ENCODE measurements at places on chromosomes 12 and 14. TPM values are rescaled to one million over a fixed set of nuclear protein-coding genes. Genes with fewer than 3 reads are reported as not detected.

DNA sequence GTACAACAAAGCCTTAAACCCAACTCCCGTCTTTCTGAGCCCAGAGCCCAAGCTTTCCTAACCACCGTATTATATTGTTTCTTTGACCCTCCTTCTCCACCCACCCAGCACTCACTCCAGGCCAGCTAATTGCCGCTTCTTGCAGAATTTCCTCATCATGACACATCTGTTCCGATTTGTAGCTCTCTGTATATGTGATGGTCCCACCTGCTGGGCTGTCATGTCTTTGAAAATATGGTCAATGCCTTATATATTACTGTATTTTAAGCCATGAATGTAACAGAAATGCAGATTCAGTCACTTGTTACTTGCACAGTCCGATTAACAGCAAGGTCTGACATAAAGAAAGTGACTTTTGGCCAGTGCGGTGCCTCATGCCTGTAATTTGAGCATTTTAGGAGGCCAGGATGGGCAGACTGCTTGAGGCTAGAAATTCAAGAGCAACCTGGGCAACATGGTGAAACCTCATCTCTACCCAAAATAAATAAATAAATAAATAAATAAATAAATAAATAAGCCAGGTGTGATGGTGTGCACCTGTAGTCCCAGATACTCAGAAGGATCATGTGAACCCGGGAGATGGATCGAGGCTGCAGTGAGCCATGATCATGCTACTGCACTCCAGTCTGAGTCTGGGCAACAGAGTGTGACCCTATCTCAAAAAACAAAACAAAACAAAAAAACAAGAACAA, 359.8 kb downstream of the ATP23 start:
- DNase-seq = no peak
- peaks cover 30% of the 10 kb centered on the region for H3K4me1 ChIP-seq
- H3K27ac ChIP-seq = peak overlapping the region; percentile 20
- H3K36me3 ChIP-seq = no peaks in the 10 kb centered on the region
- H3K4me3 ChIP-seq = no peak overlapping the region

GRCh38 chr12:117466677-117467362, 105.4 kb upstream of the NOS1 start:
- H3K27ac ChIP-seq = no peak overlapping the region
- no peak overlapping the region for H3K4me3 ChIP-seq
- H3K36me3 ChIP-seq = no peaks in the 10 kb centered on the region
- H3K4me1 ChIP-seq = no peaks in the 10 kb centered on the region

- peaks cover 3% of the 10 kb centered on the region for H3K4me1 ChIP-seq
- peaks cover 6% of the 10 kb centered on the region for H3K36me3 ChIP-seq
- H3K27me3 ChIP-seq = no peaks in the 10 kb centered on the region
- no peak for DNase-seq
Observed at GRCh38 chr12:101902641-101903040, 25.3 kb downstream of the DRAM1 start.

GRCh38 chr12:75783093-75783877, 248.3 kb downstream of the PHLDA1 start:
- H3K27ac ChIP-seq = peak overlapping the region; percentile 70
- H3K27me3 ChIP-seq = no peaks in the 10 kb centered on the region
- no peak overlapping the region for H3K4me3 ChIP-seq
- DNase-seq = no peak
- peaks cover 53% of the 10 kb centered on the region for H3K4me1 ChIP-seq

DNA sequence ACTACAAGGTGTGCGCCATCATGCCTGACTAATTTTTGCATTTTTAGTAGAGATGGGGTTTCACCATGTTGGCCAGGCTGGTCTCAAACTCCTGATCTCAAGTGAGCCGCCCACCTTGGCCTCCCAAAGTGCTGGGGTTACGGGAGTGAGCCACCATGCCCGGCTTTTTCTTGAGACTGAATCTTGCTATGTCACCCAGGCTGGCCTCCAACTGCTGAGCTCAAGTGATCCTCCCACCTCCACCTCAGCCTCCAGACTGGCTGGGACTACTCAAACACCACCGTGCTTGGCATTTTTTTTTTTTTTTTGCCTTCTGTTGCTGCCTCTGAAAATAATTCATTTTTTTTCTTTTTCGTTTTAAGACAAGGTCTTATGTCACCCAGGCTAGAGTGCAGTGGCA, 8.2 kb upstream of the ESPL1 start:
- H3K36me3 ChIP-seq = no peaks in the 10 kb centered on the region
- H3K4me1 ChIP-seq = no peaks in the 10 kb centered on the region
- H3K4me3 ChIP-seq = no peak overlapping the region

DNA sequence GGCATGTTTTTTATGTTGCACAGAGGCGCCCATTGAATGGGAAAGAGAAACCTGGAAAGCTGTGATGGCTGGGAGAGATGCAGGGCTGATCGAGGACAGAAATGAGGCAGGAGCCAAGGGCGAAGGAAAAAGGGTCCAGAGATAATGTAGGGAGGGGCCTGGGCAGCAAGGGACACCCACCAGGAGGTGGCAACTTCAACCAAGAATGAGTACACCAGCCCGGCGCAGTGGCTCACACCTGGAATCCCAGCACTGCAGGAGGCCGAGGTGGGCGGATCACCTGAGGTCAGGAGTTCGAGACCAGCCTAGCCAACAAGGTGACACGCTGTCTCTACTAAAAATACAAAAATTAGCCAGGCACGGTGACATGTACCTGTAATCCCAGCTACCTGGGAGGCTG, 4.0 kb downstream of the SSH1 start:
- no peak for DNase-seq
- peaks cover 33% of the 10 kb centered on the region for H3K36me3 ChIP-seq
- H3K27ac ChIP-seq = peak overlapping the region; percentile 99
- H3K27me3 ChIP-seq = no peaks in the 10 kb centered on the region
- peaks cover 72% of the 10 kb centered on the region for H3K4me1 ChIP-seq

GRCh38 chr12:128783129-128783574, 40.6 kb downstream of the SLC15A4 start:
- H3K36me3 ChIP-seq = no peaks in the 10 kb centered on the region
- no peak overlapping the region for H3K27ac ChIP-seq
- H3K27me3 ChIP-seq = peaks cover 3% of the 10 kb centered on the region
- H3K4me1 ChIP-seq = no peaks in the 10 kb centered on the region
- DNase-seq = no peak

- no peaks in the 10 kb centered on the region for H3K27me3 ChIP-seq
- H3K4me3 ChIP-seq = no peak overlapping the region
- peaks cover 2% of the 10 kb centered on the region for H3K36me3 ChIP-seq
- H3K27ac ChIP-seq = no peak overlapping the region
- DNase-seq = no peak
Observed at GRCh38 chr12:109433618-109434017, 43.5 kb downstream of the KCTD10 start.

GRCh38 chr12:126093908-126094307, 1028.7 kb downstream of the AACS start:
- H3K4me1 ChIP-seq = no peaks in the 10 kb centered on the region
- no peak for DNase-seq
- no peak overlapping the region for H3K4me3 ChIP-seq
- no peak overlapping the region for H3K27ac ChIP-seq

Gene NEUROD4
- not detected for total RNA-seq

GRCh38 chr14:50038398-50039119, 77.8 kb downstream of the VCPKMT start:
- no peaks in the 10 kb centered on the region for H3K27me3 ChIP-seq
- H3K4me1 ChIP-seq = peaks cover 25% of the 10 kb centered on the region
- no peaks in the 10 kb centered on the region for H3K36me3 ChIP-seq
- H3K4me3 ChIP-seq = no peak overlapping the region

DNA sequence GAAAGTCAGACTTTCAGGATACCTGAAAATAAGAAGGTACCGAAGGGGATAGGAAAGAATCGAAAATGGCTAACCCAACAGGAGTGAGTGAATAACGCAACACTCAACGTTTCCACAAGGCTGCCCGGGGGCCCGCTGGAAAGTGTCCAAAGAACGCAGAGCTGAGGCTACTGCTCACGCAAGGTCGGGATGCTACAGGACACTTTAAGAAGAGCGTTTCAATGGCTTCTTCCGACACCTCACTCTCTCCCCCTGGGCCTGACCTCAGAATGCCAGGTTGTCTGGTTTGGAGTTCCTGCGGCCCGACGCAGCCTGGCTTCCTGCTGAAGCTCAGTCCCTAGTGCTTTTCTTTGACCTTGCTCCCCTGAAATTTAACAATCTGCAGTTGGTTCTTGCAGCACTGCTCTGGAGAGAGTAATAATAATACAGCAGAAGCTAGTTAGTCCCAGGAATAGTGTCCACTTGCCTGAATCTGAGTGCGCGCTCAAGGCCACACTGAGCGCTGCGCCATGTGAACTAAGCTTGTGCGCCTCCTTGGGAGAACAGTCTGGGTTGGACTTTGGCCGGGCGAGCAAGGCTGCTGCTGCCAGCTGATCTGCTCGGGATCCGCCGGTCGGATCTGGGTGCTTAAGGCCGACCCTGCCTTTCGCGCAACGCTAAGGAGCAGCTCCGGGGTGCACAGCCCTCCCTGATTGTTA, 2.0 kb upstream of the ALX1 start:
- no peaks in the 10 kb centered on the region for H3K36me3 ChIP-seq
- H3K27me3 ChIP-seq = peaks cover 49% of the 10 kb centered on the region
- no peak overlapping the region for H3K4me3 ChIP-seq

Gene SRGAP1
- 13.2 TPM for total RNA-seq

DNA sequence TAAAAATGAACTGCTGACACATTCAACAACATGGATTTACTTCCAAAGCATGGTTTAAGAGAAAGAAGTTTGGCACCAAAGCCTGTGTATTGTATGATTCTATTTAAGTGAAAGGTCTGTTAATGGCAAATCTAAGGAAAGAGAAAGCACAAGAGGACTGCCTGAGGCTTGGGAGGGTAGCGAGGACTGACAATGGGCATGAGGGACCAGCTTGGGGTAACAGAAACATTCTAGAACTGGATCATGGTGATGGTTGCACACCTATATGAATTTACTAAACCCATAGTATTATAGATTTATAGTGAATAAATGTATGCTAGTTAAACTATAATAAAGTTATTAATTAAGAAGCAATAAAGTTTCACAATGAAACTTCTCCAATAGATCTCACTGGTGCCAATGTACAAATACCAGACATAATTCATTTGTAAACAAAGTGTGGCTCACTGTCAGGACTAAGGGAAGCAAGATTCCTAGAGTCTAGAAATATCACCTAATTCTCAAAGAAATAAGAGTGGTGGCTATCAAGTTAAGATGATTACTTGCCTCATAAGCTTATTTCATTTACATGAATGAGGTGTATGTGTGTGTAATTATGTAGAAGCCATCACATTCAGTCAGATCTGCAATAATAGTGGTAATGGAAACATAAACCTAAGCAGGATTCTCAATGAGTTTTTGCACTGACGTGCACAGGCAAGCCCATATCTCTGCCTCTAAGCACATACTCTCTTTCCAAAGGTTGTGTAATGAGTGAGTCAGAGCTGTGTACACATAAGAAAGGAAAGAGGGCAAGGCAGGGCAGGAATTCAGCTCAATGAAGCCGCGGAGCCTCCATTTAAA, 353.4 kb downstream of the KCNH5 start:
- H3K27me3 ChIP-seq = peaks cover 6% of the 10 kb centered on the region
- no peak overlapping the region for H3K4me3 ChIP-seq
- no peak overlapping the region for H3K27ac ChIP-seq
- H3K4me1 ChIP-seq = peaks cover 6% of the 10 kb centered on the region
- H3K36me3 ChIP-seq = no peaks in the 10 kb centered on the region

GRCh38 chr12:8146442-8146771, 10.4 kb upstream of the ZNF705A start:
- H3K4me3 ChIP-seq = peak overlapping the region; percentile 36
- no peaks in the 10 kb centered on the region for H3K27me3 ChIP-seq
- H3K27ac ChIP-seq = peak overlapping the region; percentile 57
- H3K4me1 ChIP-seq = peaks cover 14% of the 10 kb centered on the region
- peaks cover 5% of the 10 kb centered on the region for H3K36me3 ChIP-seq
- DNase-seq = no peak

- no peak for DNase-seq
- H3K27ac ChIP-seq = no peak overlapping the region
- H3K4me1 ChIP-seq = peaks cover 36% of the 10 kb centered on the region
- no peak overlapping the region for H3K4me3 ChIP-seq
Observed at GRCh38 chr12:47901063-47901717, 3.6 kb downstream of the VDR start.

Gene NINJ2
- total RNA-seq = 2.1 TPM

DNA sequence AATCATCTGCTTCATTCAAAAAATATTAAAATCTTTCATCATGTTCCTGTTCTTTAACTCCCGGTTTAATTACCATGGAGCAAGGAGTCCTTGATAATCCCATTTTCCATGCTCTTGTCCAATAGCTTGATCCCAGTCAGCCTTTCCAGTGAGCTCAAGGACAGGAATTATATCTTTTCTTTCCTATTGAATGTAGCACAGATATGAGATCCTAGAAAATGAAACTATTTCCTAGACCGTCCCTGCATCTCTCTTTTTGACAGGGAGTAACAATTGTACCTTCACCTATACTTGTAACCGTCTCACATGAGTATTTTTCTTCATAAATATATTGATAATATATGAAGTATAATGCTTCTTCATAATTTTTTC, 35.6 kb downstream of the PIK3C2G start:
- H3K27me3 ChIP-seq = peaks cover 4% of the 10 kb centered on the region
- H3K36me3 ChIP-seq = peaks cover 3% of the 10 kb centered on the region
- no peak for DNase-seq
- H3K27ac ChIP-seq = no peak overlapping the region

DNA sequence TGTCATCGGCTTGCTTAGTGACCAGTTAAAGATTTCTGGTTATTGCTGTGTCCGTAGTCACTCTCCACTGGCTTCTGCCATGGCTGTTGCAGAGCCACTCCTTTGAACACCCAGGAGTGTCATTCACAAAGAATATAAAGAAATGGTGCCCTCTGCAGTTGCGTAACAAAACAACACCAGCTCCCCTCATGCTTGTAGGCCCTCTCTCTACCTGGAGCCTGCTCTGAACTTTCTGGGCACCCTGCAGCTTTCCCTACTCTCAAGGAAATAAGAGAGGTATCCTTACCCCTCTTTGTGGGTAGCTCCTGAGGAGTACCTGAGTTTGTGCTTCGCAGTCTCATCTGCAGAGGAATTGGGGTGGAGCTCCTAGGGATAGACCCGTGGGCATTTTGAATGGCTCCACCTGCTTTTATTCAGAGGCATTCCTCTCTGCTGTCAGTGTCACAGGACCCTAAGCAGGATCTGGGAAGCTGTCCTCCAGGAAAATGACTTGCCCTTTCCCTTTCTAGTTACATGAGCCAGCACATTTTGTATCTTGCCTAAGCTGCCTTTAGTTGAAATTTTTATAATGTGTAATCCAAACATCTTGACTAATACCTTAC, 97.2 kb upstream of the TMEM260 start:
- H3K27ac ChIP-seq = no peak overlapping the region
- H3K4me3 ChIP-seq = no peak overlapping the region
- no peak for DNase-seq
- H3K36me3 ChIP-seq = no peaks in the 10 kb centered on the region
- H3K4me1 ChIP-seq = peaks cover 3% of the 10 kb centered on the region
- H3K27me3 ChIP-seq = peaks cover 32% of the 10 kb centered on the region

Gene PTCSC3
- not detected for total RNA-seq

Gene CLEC1B
- total RNA-seq = not detected

GRCh38 chr12:46944088-46944487, 118.3 kb upstream of the SLC38A4 start:
- H3K4me3 ChIP-seq = no peak overlapping the region
- H3K36me3 ChIP-seq = no peaks in the 10 kb centered on the region
- no peak for DNase-seq

Gene PRB2
- total RNA-seq = not detected

All from chondrocyte (in vitro differentiated cells).